ENCODE measurements at places on chromosomes 11 and 22.

- no peak for DNase-seq
Observed at GRCh38 chr11:104148706-104149105, 15.2 kb downstream of the PDGFD start.

DNA sequence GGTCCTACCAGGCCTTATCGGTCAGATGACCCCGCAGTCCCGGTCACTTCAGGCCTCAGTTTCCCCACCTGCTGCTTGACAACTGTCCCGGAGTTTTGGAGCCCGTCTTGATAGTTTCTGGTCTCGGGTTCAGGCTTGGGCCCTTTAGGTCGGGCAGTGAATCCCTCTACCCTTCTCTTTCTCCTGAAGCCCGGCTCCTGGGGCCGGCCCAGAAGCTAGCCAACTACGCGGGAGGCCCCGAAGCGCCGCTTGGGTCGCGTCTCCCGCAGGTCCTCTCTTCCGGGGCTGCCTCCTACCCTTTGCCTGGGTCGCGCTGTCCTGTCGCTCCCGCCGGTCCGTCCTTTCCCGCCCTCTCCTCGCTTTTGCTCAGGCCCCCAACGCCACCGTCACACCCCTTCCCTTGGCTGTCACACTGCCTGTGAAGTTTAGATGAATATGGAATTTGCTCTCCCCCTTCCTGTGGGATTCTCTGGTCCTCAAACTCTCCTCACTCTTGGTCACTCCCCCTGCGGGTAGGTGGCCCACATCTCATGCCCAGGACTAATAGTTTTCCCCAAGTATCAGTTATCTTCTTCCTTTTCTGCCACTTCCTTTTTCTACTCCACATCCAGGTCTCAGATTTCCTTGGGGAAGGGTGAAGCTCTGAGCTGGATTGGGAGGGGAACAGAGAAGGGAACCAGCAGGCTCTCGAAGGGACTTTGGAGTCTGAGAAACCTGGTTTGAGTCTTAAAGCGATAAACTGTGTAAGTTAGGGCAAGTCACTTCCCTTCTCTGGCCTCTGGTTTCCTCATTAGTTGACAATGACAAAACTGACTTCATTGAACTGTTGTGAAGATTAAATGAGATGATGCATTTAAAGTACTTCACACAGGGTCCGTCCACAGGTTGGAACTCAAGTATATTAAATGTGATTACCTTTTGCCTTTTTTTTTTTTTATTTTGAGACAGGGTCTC is 790 bp downstream of the RAB1B start:
- DNase-seq, result no peak

DNA sequence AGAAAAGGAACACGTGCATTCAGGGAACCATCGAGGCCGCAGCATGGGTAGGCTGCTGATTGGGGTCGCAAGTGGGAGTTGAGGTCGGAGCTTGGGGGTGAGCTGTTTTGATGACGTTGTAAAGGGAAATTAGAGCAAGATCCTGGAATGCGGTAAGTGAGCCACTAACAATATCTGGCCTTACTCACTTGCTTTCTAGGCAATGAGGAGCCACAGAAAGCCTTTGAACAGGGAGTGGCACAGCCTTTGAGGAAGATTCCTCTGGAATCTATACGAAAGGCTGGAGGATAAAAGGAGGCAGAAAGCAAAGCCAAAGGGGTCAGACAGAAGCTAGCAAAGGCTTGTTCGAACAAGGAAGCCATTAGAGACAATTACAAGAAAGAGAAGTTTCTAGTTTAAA is 197.5 kb downstream of the LARGE1 start:
- no peak for DNase-seq

- no peak for DNase-seq
Observed at GRCh38 chr11:78332174-78332866, 85.3 kb downstream of the GAB2 start.

DNA sequence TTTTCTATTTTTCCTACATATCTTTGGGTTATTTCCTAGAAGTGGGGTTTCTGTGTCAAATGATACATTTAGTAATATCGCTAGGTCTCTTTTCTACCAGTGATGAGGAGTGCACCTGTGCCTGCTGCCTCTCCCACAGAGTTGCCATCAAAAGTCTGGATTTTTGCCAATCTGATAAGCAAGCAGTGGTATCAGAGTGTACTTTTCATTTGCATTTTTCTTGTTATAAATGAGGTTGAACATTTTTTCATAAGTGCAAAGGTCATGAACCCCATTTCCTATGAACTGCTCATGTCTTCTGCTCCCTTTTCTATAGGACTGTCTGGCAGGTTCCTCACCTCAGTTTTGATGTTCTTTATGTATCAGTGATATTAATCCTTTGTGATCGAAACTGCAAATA is 1.7 kb downstream of the TRPM5 start:
- no peak for DNase-seq

DNA sequence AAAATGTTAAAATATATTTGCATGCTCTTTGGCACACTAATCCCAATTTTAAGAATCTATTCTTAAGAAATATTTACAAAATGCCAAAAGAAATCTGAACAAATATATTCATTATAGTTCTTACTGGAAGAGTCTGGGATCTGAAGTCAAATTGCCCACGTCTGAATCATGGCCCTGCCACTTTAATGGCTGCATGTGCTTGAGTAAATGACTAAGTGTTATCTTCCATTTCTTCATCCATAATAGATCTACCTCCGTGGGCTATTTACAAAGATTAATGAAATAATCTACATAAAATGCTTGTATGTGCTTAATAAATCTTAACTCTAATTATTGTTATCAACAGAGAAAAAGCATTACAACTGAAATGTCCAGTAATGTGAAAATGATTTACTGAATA is 24.5 kb upstream of the DKK3 start:
- DNase-seq, result no peak

GRCh38 chr11:46800177-46800576 is 45.9 kb downstream of the CKAP5 start:
- DNase-seq, result no peak
